ENCODE measurements at places on chromosomes 3 and 15.

- H3K4me1 ChIP-seq, result peaks cover 16% of the 10 kb centered on the region
- H3K4me3 ChIP-seq, result no peak overlapping the region
- DNase-seq, result no peak
These were observed 21.3 kb upstream of the NUDT16 start for GRCh38 chr3:131360191-131360755.

DNA sequence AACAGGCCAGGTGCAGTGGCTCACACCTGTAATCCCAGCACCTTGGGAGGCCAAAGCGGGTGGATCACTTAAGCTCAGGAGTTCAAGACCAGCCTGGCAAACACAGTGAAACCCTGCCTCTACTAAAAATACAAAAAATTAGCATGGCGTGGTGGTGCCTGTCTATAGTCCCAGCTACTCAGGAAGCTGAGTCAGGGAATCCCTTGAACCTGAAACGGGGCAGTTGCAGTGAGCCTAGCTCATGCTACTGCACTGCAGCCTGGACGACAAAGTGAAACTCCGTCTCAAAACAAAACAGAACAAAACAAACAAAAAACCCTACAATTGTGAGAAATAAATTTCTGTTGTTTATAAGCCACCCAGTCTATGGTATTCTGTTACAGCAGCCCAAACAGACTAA, 94.7 kb downstream of the PIK3CB start:
- DNase-seq, result no peak
- no peaks in the 10 kb centered on the region for H3K27me3 ChIP-seq
- H3K4me1 ChIP-seq, result peaks cover 14% of the 10 kb centered on the region
- H3K36me3 ChIP-seq, result peaks cover 22% of the 10 kb centered on the region
- H3K27ac ChIP-seq, result peak overlapping the region; percentile 26
- no peak overlapping the region for H3K4me3 ChIP-seq

GRCh38 chr3:160702290-160702689, 25.3 kb downstream of the ARL14 start:
- no peaks in the 10 kb centered on the region for H3K36me3 ChIP-seq
- no peak for DNase-seq
- peaks cover 2% of the 10 kb centered on the region for H3K4me1 ChIP-seq
- peaks cover 31% of the 10 kb centered on the region for H3K27me3 ChIP-seq
- H3K4me3 ChIP-seq, result no peak overlapping the region
- no peak overlapping the region for H3K27ac ChIP-seq

DNA sequence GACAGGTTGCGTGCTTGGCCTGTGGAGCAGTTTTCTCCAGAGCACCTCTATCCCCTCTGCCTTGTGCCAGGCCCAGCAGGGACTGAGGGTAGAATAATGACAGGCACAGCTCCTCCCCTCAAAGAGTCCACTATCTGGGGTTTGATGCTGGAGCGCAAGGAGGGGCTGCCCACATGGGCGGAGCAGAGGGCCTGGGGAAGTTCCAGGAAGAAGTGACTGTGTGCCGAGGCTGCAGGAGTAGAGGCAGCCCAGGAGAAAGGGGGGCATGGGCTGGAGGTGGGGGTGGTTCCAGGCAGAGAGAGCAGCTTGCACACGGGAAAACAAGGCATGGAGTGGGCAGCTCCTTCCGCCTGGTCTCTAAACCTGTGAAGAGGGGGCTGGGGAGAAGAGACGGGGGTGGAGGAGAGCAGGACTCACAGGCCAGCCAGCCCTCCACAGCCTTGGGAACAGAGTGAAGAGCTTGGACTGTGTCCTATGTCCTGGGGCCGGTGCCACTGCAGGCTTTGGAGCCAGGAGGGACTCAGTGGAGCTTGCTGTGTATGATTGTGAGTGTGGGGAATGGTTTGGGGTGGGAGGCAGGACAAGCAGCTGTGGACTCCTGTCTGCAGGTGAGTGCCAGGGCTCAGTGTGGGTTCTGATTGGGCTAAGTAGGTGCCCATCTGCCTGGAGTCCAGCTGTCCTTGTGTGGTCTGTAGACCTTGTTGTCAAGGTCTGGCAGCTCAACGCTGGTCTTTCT, 48.1 kb downstream of the APBA2 start:
- H3K27me3 ChIP-seq, result no peaks in the 10 kb centered on the region
- DNase-seq, result no peak
- no peak overlapping the region for H3K4me3 ChIP-seq

- H3K36me3 ChIP-seq, result no peaks in the 10 kb centered on the region
- H3K4me3 ChIP-seq, result no peak overlapping the region
- peaks cover 19% of the 10 kb centered on the region for H3K4me1 ChIP-seq
- peaks cover 8% of the 10 kb centered on the region for H3K27me3 ChIP-seq
- H3K27ac ChIP-seq, result no peak overlapping the region
- DNase-seq, result no peak
These were observed 29.8 kb downstream of the FSTL1 start for GRCh38 chr3:120420928-120421551.

GRCh38 chr3:40337136-40338108, 27.9 kb downstream of the EIF1B start:
- H3K27me3 ChIP-seq, result peaks cover 6% of the 10 kb centered on the region
- no peak overlapping the region for H3K4me3 ChIP-seq
- DNase-seq, result no peak
- peak overlapping the region; percentile 44 for H3K27ac ChIP-seq

- no peaks in the 10 kb centered on the region for H3K4me1 ChIP-seq
- H3K27me3 ChIP-seq, result no peaks in the 10 kb centered on the region
- H3K36me3 ChIP-seq, result no peaks in the 10 kb centered on the region
- H3K4me3 ChIP-seq, result no peak overlapping the region
- no peak overlapping the region for H3K27ac ChIP-seq
These were observed 253.0 kb upstream of the ADAMTS9 start for GRCh38 chr3:64940596-64941348.

GRCh38 chr3:119559441-119559963, at the start of gene CD80:
CD80 (minus strand) TSS chr3:119559614; CDS start chr3:119557728, 1,886 bp downstream.
- H3K4me1 ChIP-seq, result peaks cover 70% of the 10 kb centered on the region
- H3K36me3 ChIP-seq, result peaks cover 44% of the 10 kb centered on the region
- DNase-seq, result peak; percentile 87
- H3K4me3 ChIP-seq, result peak within 1 kb of the TSS; percentile 70
- H3K27ac ChIP-seq, result peak within 1 kb of the TSS; percentile 80
- no peaks in the 10 kb centered on the region for H3K27me3 ChIP-seq

DNA sequence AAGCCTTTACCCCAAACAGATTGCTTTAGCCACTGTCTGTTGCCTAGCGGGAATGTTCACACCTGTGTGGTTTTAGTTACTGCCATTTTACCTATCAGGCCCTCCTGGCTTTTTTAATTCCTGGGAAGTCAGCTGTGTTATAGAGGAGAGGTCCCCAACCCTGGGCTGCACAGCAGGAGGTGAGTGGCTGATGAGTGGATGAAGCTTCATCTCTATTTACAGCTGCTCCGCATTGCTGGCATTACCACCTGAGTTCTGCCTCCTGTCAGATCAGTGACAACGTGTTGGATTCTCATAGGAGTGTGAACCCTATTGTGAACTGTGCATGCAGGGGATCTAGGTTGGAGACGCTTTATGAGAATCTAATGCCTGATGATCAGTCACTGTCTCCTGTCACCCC, 127.0 kb downstream of the MBNL1 start:
- H3K36me3 ChIP-seq, result peaks cover 50% of the 10 kb centered on the region
- no peak overlapping the region for H3K4me3 ChIP-seq
- H3K4me1 ChIP-seq, result peaks cover 24% of the 10 kb centered on the region
- H3K27ac ChIP-seq, result no peak overlapping the region
- no peak for DNase-seq

GRCh38 chr3:122589297-122589696, 11.8 kb downstream of the PARP15 start:
- DNase-seq, result no peak
- peaks cover 50% of the 10 kb centered on the region for H3K36me3 ChIP-seq
- no peak overlapping the region for H3K4me3 ChIP-seq

- H3K4me1 ChIP-seq, result peaks cover 4% of the 10 kb centered on the region
- DNase-seq, result no peak
- no peak overlapping the region for H3K27ac ChIP-seq
- H3K4me3 ChIP-seq, result no peak overlapping the region
These were observed 10.3 kb downstream of the CAV3 start for GRCh38 chr3:8743911-8744310.

DNA sequence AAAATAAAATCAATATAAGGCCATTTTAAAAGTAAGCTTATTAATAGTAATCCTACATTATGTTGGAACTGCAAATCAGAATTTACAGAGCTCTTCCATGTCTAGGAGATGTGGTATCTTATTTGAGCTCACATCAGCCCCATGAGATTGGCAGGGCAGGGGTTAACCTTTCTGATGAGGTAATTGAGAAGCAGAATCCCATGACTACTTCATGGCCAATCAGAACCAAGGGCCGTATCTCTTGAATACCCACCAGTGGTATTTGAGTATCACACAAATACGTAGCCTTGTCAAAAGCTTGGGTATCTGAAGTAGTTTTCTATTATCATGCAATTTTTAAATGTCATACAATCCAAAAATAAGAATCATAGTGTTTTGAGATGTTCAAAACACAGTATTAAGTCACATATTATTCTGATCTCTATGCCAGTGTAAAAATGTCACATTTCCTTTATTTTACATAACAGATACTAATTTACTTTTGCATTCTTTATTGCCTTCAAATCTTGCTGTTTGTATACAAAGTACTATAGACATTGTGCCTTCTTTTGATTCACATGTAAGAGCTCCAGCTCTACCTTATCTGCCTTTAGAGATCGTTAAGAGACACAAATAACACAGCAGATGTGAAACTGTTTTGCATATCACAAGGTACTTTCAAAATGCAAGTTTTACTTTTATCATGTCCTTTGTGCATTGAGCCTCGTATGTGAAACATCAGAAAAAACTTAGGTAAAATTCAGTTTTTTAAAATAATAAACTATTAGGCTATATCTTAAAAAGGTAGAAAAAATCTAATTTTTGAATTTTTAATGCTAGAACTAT, 251.7 kb upstream of the GOLGA6L4 start:
- no peak for DNase-seq
- no peaks in the 10 kb centered on the region for H3K27me3 ChIP-seq
- H3K4me1 ChIP-seq, result no peaks in the 10 kb centered on the region

DNA sequence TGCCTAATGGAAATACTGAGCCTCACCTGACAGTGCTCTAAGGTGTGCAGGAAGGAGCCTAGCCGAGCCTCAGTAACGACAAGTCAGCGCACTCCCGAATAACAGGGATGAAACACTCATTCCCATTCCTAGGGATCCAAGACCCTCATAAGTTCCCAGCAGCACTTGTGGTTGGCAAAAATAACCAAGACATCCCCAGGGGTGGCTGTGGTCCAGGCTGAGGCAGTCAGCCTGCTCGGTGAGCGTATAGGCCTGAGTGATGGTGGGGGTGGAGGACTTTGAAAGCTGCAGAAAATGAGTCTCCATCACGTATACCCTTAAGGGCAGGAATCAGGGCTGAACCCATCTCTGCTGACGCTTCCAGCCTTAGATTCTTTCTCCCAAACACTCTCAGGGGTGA, 120.1 kb downstream of the SMAD6 start:
- no peaks in the 10 kb centered on the region for H3K36me3 ChIP-seq
- DNase-seq, result no peak
- peaks cover 6% of the 10 kb centered on the region for H3K27me3 ChIP-seq
- H3K4me1 ChIP-seq, result no peaks in the 10 kb centered on the region
- H3K27ac ChIP-seq, result no peak overlapping the region

DNA sequence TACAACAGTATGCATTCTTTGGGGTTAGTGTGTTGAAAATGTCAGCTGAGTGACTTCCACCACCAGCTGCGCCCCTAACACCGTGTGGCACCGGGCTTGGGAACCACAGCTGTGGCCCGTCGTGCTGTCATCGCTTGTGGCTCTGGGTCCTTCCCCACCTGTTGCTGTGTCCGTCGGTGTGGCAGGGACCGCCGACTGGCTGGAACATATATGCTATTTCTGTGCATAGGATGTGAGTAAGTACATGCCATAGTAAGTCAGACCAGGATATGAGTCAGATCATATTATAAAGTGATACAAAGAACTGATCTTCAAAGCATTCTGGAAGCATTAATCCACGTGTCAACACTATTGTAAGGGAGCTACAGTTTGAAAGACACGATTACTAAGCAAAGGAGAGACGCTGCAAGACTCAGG, 31.9 kb downstream of the EHD4 start:
- no peak overlapping the region for H3K4me3 ChIP-seq
- peaks cover 41% of the 10 kb centered on the region for H3K36me3 ChIP-seq
- peak overlapping the region; percentile 77 for H3K27ac ChIP-seq

DNA sequence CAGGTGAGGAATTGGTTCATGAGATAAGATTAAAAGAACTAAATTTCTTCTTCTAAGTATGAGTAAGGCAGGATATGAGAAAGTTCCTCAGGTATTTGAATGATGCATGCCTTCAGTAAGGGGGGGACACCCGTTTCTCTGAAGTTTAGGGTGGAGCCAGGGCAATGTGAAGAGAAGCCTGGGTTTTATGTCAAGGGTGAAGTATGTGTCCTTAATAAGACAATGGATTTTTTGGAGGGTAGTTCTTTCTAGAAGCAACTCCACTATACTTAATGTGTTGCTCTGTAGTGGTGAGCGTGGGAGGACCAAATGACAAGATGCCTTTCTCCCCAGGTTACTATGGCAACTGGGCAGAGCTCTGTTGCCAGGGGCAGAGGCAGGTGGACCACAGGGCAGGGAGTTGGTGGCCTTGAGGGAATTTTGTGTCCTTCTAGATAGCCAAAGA, 44.0 kb downstream of the PHLDB2 start:
- H3K27me3 ChIP-seq, result no peaks in the 10 kb centered on the region
- DNase-seq, result no peak
- peaks cover 26% of the 10 kb centered on the region for H3K4me1 ChIP-seq
